ENCODE measurements at places on chromosomes 13 and 19. TPM values are rescaled to one million over a fixed set of nuclear protein-coding genes. Genes with fewer than 3 reads are reported as not detected.

DNA sequence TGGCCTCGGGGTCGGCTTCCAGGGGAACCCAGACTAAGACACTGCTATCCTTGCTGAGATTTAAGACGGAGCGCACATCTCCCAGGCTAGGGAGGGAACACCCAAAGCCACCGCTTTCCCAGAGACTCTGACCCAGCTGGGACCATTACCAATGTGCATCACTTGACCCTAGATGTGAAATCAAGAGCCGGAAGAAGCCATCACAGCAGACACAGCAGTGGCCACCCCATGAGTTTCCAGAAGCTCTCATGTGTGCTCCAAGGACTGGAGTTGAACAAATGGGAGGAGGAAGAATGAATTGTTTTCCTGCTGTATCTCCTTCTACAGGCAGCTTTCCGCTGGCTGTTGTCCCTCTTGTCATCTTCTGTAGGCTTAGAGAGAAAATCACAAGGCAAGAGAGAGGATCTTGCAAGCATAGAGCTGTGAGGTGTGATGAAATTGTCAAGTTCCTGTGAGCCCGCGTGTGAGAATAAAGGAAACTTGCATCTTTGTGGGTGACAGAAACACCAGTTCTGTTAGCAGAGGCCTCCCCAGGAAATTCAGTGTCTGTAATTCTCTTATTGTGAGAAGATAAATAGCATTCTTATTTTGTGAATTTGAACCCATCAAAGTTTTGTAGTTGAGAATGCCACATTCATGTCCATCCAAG, 711.8 kb downstream of the UQCRFS1 start:
- no peak for DNase-seq

- no peak for DNase-seq
Observed at GRCh38 chr19:3450796-3451411, 29.4 kb downstream of the SMIM24 start.

- DNase-seq, result no peak
Observed at GRCh38 chr13:83340170-83340569, 542.1 kb downstream of the SLITRK1 start.

DNA sequence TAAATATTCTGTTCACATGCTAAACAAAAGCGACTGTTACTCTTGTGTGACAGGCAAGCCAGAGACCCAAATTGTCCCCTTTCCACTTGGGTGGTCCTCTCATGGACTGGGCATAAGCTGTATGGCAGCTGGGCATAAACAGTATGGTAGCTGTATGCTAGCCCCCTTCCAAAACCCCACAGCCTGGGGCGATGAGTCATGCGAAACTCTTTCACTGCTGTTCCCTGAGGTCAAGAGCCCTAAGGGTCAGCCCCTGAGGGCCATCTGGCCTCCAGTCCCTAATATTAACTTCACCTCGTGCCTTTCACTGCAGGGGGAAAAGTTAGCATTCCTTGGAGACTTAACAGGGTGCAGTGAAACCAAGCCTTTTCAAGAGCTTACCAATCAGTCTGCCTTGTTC, 45.6 kb upstream of the ZNF562 start:
- DNase-seq, result no peak

GRCh38 chr13:76038920-76039716, 403.0 kb downstream of the LMO7 start:
- DNase-seq, result no peak

- no peak for DNase-seq
Observed at GRCh38 chr13:77040835-77041234, 13.9 kb upstream of the FBXL3 start.

DNA sequence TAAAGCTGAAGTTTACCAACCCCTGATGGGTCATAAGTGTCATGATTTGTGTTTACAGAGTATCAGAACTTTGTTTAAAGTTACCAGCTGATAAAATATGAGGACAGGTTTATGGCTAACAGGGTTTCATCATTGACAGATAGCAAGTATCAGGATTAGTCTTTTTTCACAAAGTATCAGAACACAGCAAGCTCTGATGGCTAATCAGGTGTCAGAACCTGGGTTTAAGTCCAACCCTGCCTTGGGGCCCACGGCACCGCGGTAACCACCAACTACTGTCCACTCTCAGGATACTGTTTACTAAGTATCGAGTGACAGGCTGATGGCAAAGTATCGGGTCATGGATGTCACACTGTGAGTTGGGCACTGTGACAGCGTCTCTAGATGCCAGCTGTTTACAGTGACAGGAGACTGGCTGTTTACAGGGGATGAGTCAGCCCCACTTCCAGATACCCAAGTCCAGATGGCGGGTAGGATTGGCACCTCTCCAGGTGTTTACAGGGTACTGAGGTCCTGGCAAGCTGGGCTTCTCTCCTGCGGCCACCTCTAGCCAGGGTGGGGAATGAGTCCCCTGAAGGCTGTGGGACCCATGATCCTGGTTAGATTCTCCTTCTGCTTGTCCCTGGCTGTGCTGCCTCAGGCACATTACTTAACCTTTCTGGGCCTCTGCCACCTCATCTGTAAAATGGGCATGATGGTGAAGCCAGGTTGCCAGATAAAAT, 21.8 kb downstream of the ARRDC2 start:
- no peak for DNase-seq

GRCh38 chr13:33069365-33069764, 53.1 kb downstream of the KL start:
- no peak for DNase-seq

- DNase-seq, result no peak
Observed at GRCh38 chr13:110470272-110471009, 91.1 kb downstream of the RAB20 start.

- no peak for DNase-seq
Observed at GRCh38 chr19:2167896-2168618, 4.3 kb downstream of the DOT1L start.

GRCh38 chr19:33441828-33442227, 68.3 kb downstream of the CEBPG start:
- DNase-seq, result no peak

DNA sequence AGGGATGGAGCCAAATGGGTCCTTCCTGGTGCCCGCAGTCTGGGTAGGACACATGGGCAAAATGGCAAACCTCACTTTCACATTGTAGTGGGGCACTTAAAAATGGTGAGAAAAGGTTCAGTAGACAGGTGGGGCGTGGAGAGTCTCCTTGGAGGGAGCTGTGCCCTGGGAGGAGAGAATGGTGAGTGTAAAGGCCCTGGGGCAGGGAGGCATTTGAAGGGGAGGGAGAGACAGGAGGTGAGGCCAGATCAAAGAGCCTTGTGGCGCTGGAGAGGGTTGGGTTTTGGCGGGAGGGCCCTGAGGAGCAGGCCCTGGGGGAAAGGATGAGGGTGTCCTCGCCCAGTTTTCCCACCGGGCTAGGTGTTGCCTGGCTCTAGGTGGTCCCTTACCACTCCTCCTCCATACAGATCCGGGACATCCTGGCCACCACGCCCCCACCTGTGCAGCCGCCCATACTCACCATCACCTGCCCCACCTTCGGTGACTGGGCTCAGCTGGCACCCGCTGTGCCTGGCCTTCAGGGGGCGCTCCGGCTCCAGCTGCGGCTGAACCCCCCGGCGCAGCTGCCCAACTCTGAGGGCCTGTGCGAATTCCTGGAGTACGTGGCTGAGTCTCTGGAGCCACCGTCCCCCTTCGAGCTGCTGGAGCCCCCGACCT, 6.3 kb downstream of the MAP1S start:
- DNase-seq, result no peak

- no peak for DNase-seq
Observed at GRCh38 chr19:12843999-12844732, 5.9 kb downstream of the MAST1 start.

DNA sequence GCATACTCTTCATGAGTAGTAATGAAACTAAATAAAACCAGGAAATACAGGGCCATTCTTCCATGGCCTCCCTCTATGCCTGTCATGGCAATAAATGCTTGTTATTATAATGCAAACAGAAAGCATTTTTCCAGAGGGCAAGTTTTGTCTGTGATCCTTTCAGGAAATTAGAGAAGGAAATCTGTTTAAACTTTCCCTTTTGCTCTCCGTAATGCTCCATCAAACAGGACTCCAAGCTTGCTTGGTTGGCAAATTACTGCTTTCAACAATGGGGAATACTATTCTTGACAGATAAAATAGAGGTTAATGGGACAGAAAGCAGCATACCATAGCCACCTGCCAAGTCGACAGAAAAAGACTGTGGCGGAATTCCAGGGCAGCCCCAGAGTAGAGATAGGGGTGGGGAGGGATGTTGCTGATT, 252.5 kb downstream of the LHFPL6 start:
- no peak for DNase-seq

- no peak for DNase-seq
Observed at GRCh38 chr13:30301827-30302226, 5.5 kb downstream of the KATNAL1 start.

DNA sequence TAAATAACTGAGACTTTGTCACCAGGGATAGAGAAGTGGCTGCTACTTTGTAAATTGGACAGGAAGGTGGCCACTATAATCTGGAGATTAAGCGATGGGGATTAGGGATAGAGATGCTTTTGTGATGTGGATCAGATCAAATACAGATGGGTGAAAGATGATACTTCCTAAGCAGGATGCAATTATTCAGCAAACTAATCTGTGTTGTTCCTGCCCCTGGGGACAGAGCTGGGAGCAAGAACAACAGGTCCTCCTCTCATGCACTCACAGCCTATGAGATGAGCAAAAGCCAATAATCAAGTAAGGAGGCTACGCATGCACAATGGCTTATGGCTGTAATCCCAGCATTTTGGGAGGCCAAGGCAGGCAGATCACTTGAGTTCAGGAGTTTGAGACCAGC, 4.6 kb downstream of the RGL3 start:
- DNase-seq, result no peak

GRCh38 chr13:110624766-110625756, 9.7 kb downstream of the NAXD start:
- DNase-seq, result no peak

DNA sequence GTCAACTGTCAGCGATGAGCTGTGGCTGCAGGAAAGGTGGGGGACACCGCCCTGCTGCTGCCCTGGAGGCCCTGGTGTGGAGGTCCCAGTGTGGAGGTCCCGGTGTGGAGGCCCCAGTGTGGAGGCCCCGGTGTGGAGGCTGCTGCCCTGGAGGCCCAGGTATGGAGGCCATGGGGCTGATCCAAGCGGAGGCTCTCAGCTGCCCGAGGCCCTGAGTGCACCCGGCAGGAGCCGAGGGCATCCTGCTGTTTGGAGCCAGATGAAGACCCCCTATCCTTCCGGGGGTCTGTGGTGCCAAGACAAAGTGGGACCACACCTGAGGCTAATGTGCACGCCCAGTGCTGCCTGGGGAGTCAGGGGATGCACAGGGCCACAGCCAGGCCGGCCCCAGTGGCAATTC, 210.4 kb upstream of the SOX1 start:
- DNase-seq, result no peak

DNA sequence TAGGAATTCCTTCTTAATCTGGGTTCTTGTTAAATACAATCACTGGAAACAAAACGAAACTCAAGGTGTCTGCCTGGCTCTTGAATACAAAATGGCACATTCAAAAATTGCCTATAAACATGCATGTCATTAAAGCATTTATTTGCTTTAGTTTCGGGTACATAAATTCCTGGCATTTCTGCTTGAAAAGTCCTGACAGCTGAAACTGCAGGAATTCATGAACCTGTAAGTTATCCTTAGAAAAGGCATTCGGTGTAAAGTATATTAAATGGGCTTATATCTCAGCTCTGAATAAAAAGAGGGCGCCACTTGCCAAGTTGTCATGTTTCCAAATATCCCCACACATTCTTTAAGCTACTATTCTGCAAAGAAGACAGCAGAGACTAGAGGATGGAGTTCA, 32.9 kb downstream of the RXFP2 start:
- DNase-seq, result no peak

GRCh38 chr13:101399365-101399764, 16.9 kb downstream of the NALCN start:
- no peak for DNase-seq

GRCh38 chr19:52648336-52649016, 10.3 kb upstream of the ZNF83 start:
- no peak for DNase-seq

- no peak for DNase-seq
Observed at GRCh38 chr19:53463263-53463662, 4.3 kb upstream of the ZNF813 start.

DNA sequence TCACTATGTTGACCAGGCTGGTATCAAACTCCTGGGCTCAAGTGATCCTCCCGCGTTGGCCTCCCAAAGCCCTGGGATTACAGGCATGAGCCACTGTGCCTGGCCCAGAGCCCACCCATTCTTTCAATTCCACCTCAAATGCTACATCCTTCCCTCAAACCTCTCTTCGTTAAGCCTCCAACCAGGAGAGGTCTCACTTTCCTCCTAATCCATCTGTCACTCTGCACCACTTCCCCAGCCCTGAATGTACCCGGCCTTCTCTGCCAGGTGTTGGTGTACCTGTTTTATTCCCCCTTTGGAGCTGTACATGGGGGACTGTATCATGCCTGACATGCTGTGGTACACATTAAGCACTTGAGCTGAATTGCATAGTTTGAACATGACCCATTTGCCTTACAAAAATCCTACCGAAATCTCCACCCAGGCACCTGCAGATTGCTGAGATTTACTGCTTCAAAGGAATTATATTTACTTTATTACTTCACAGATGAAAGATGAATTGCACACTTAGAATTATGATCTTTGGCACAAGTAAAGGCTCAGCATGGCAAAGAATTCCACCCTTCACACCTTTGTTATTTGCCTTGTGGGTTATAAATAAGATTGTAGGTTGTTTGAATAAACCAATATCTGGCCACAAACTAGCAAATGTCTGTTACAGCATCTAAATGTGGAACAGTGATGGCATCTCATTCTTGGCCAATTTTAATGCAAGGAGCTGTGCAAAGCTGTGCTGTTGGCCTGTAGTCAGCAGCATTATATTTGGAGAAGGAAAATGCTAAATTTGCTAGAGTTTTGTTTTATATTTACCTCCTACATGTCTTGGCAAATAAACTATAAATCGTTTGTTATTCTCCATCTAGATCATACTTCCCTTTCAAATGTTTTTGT, 15.6 kb upstream of the WASF3 start:
- DNase-seq, result no peak

- DNase-seq, result no peak
Observed at GRCh38 chr13:90675129-90675528, 672.4 kb upstream of the MIR17HG start.

DNA sequence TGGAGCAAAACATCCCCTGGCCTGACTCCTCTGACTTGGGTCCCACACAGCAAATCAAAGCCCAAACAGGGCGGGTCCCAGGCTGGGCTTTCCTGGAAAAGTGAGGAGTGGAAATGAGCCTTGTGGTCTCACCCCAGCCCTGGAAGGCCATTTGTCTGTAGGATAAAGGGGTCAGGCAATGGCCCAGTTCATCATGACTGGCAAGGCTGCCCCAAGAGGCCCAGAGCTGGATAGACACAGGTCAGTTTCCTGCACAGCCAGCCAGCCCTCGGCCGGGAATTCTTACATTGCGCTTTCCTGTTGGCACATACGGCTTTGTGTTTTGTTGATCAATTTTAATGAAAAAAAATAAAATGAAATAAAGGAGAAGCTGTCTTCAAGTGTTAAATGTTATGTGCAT, 174.3 kb downstream of the TSHZ3 start:
- DNase-seq, result no peak

GRCh38 chr13:50831512-50831911, 12.0 kb downstream of the DLEU7 start:
- DNase-seq, result no peak

- no peak for DNase-seq
Observed at GRCh38 chr13:111493468-111493867, 173.0 kb downstream of the TEX29 start.

GRCh38 chr13:95745289-95745688, 68.3 kb downstream of the DNAJC3 start:
- DNase-seq, result no peak

The CRB3 gene
- 8.6 TPM for total RNA-seq

The LRRC4B gene
- not detected for total RNA-seq

The LAIR1 gene
- 80.0 TPM for total RNA-seq

The KLK3 gene
- not detected for total RNA-seq

The IGFL1 gene
- total RNA-seq, result not detected

The SELENOV gene
- not detected for total RNA-seq

The PTH2 gene
- total RNA-seq, result not detected

The PCDH17 gene
- total RNA-seq, result not detected

Data from naive thymus-derived CD4-positive, alpha-beta T cell (primary cell).